ENCODE measurements at places on chromosomes 5 and 9. TPM values are rescaled to one million over a fixed set of nuclear protein-coding genes. Genes with fewer than 3 reads are reported as not detected.

Gene FGD3
- total RNA-seq, result 0.19 TPM

Gene MBLAC2
- total RNA-seq, result 9.3 TPM

Gene EQTN
- not detected for total RNA-seq

Gene IL7R
- 3.6 TPM for total RNA-seq

Gene ITGA1
- 22.7 TPM for total RNA-seq

Gene CTSL
- total RNA-seq, result 66.3 TPM

Gene MARCHF3
- 75.8 TPM for total RNA-seq

Gene LSM11
- total RNA-seq, result 8.2 TPM

Gene ZNF454
- total RNA-seq, result 1.1 TPM

Gene CBY3
- total RNA-seq, result not detected

Gene CCIN
- total RNA-seq, result 0.65 TPM

Gene PDCD1LG2
- 7.6 TPM for total RNA-seq

Gene MYOZ3
- under 0.01 TPM for total RNA-seq

Gene DMXL1
- 31.9 TPM for total RNA-seq

Gene PRR16
- total RNA-seq, result 0.48 TPM

Gene C9orf50
- total RNA-seq, result not detected

Gene SARDH
- total RNA-seq, result 0.33 TPM

Gene SPINK13
- total RNA-seq, result not detected

Gene CCDC180
- total RNA-seq, result 2.2 TPM

Gene LECT2
- total RNA-seq, result not detected
